ENCODE measurements at places on chromosomes 7 and 10. TPM values are rescaled to one million over a fixed set of nuclear protein-coding genes. Genes with fewer than 3 reads are reported as not detected.

The AGAP3 gene
- total RNA-seq, result 106 TPM

The TAS2R41 gene
- not detected for total RNA-seq

The MSMB gene
- not detected for total RNA-seq

The THSD7A gene
- total RNA-seq, result 41.6 TPM

The ZNF775 gene
- 10.0 TPM for total RNA-seq

The PCLO gene
- 138 TPM for total RNA-seq

The DRGX gene
- total RNA-seq, result not detected

The SCIN gene
- total RNA-seq, result 2.8 TPM

The PNLIP gene
- total RNA-seq, result not detected

The RTKN2 gene
- total RNA-seq, result 9.7 TPM

The LMBR1 gene
- total RNA-seq, result 156 TPM

The GPC2 gene
- total RNA-seq, result 67.3 TPM

The LMOD2 gene
- not detected for total RNA-seq

The SPDYE6 gene
- total RNA-seq, result not detected

The SLIT1 gene
- total RNA-seq, result 98.0 TPM

The GPNMB gene
- total RNA-seq, result 2.2 TPM

The GNAT3 gene
- not detected for total RNA-seq

The PIK3CG gene
- 1.6 TPM for total RNA-seq

The TPST1 gene
- 75.7 TPM for total RNA-seq

The PPP1R3C gene
- 24.7 TPM for total RNA-seq

The THNSL1 gene
- 12.5 TPM for total RNA-seq

The BTBD16 gene
- total RNA-seq, result not detected

The ANKRD61 gene
- not detected for total RNA-seq

The PRSS2 gene
- not detected for total RNA-seq

The NRAP gene
- not detected for total RNA-seq

The HOXA4 gene
- not detected for total RNA-seq

The CYP2C19 gene
- total RNA-seq, result not detected

The CPEB3 gene
- total RNA-seq, result 23.2 TPM

The OR13A1 gene
- total RNA-seq, result 0.63 TPM

The EIF5AL1 gene
- not detected for total RNA-seq

The HMX3 gene
- total RNA-seq, result not detected

The ARF5 gene
- total RNA-seq, result 80.8 TPM

The MOGAT3 gene
- total RNA-seq, result not detected

The CALHM3 gene
- total RNA-seq, result not detected

The GIMAP2 gene
- total RNA-seq, result 1.9 TPM

The DOCK1 gene
- 22.8 TPM for total RNA-seq

The RBP4 gene
- 5.6 TPM for total RNA-seq

The VWDE gene
- total RNA-seq, result 0.63 TPM

The ZNF467 gene
- total RNA-seq, result 1.3 TPM

The LRRC61 gene
- total RNA-seq, result 16.3 TPM

The ACSL5 gene
- total RNA-seq, result 1.3 TPM

The NXPH1 gene
- total RNA-seq, result 33.5 TPM

The MINDY3 gene
- total RNA-seq, result 107 TPM

The ASAH2 gene
- total RNA-seq, result 2.5 TPM

Data from parietal lobe (tissue), 2 donors.